ENCODE measurements at places on chromosomes 7 and 10. TPM values are rescaled to one million over a fixed set of nuclear protein-coding genes. Genes with fewer than 3 reads are reported as not detected.

SDK1 gene
- 8.4 TPM for total RNA-seq

CACUL1 gene
- total RNA-seq = 38.5 TPM

DNA sequence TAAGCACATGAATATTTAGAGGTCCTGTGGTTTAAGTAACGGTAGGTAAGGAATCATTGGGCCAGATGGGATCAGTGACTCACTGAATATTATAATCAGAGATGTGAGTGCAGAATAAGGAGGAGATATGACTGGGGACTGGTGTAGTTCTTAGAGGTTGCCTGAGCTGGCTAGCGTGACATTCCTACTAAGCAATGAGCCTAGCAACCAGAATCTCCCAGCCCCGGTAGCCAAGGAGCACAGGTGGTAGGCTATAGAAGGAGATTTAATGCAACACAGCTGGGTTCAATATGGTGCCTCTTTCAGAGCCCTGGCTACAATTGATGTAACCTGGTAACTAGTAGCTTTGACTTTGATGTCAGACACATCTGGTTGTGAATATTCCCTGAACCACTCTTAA, 641.6 kb downstream of the AUTS2 start:
- DNase-seq = no peak

- no peak for DNase-seq
Observed at GRCh38 chr7:45294559-45294958, 137.0 kb downstream of the RAMP3 start.

CFTR gene
- total RNA-seq = 1.1 TPM

DNA sequence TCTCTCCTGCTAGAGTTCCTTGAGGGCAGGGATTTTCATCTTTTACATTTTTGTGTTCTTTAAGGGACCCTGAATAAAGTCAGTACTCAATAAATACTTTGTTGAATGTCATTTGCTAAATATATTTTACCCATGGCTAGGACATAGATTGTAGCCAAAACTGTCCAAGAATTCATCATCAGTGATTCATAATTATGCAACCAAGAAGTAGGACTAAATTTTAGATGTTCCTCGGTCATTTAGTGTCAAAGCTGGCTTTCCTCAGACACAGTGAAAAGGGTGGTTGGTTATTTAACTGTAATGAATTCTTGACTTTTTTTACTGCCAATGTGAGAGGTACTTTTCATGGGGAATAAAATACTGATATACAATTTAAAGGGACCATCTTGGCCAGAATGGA, 3.3 kb downstream of the NUDT13 start:
- DNase-seq = no peak

CFAP69 gene
- 2.9 TPM for total RNA-seq

DNA sequence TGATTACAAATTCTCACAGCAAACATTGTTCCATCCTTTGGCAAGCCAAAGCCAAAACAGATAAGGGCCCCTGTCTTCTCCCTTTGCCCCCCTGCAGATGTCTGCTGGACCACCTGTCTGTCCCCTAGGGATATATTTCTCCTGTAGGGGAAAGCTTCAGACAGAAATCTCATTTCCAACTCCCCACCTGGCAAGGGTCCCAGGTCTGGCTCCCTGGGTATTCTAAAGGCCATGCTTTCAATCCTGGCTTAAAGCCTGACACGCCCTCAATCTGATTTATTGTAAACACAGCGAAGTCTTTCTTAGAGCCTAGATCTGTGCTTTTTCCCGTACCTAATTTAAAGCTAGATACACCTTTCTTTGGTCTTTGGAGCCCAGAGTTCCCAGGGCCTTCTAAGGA, 66.1 kb downstream of the KCNMA1 start:
- no peak for DNase-seq

HOXA5 gene
- not detected for total RNA-seq

- DNase-seq = no peak
Observed at GRCh38 chr7:157405501-157405900, 68.7 kb downstream of the DNAJB6 start.

DNA sequence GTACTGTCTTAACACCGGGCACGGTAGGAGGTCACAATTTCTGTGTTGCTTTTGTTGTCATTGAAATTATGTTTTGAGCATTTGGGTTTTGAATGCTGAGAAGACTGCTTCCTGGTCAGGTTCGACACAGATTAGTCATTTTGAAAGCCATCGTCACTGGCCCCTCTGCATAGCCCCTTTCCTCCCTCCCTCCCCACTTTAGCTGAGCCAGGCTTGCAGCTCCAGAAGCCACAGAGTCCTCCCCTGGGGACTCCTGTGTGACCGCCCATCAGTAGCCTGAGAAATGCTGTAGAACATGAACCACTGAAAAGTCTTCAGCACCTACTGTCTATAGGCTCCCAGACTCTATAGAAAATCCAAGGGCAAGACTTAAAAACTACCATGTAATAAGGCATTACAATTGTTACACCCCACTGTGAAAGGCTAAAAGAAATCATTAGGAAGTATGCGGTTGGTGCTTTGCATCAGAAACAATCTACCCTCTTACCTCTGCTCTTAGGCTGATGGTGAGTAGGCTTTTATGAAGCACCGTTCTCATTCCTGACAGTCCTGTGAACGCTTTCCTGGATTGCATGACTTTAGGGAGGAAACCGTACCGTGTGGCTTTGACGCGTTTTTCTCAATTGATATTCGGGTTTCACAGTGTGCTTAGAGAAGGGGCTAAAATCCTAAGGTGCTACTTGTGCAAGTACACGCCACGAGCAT, 24.8 kb downstream of the JCAD start:
- no peak for DNase-seq

DNA sequence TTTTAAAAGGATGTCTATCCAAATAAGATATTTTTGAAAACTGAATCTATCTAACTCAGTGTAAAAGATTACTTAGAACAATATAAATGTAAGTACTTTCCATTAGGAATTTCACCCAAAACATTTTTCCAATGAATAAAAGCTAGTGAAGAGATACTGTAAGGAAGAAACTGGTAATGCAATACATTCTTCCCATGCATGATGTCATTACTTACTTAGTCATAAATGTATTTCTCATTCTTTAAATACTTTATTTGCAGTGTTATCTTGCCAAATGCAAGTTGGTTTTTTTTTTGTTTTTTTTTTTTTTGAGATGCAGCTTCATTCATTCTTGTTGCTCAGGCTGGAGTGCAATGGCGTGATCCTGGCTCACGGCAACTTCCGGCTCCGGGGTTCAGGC, 265.6 kb downstream of the PHF14 start:
- DNase-seq = no peak

- DNase-seq = no peak
Observed at GRCh38 chr10:62627983-62628382, 176.5 kb upstream of the ADO start.

- no peak for DNase-seq
Observed at GRCh38 chr7:45140827-45141226, 16.8 kb upstream of the RAMP3 start.

CPA2 gene
- 0.29 TPM for total RNA-seq
